ENCODE measurements at places on chromosomes 1 and 21.

GRCh38 chr1:42260376-42261070 lies 74.5 kb downstream of the FOXJ3 start:
- DNase-seq = no peak

DNA sequence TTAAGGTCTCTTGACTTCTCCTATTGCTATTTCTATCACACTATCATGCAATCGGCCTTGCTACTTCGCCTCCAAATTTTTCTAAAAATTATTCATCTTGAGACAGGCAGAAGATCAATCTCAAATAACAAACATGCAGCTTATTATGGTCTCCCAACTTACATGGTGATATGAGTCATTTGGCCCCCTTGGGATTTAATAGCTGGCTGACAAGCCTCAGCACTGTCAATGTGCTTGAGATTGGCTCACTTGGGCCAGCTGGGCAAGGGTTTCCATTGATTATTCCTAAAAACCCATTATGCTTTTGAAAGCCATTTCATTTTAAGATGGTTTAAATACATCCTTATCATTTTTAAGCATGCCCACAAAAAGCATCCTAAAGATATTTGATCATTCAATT lies 224.5 kb upstream of the NFIA start:
- DNase-seq = no peak

DNA sequence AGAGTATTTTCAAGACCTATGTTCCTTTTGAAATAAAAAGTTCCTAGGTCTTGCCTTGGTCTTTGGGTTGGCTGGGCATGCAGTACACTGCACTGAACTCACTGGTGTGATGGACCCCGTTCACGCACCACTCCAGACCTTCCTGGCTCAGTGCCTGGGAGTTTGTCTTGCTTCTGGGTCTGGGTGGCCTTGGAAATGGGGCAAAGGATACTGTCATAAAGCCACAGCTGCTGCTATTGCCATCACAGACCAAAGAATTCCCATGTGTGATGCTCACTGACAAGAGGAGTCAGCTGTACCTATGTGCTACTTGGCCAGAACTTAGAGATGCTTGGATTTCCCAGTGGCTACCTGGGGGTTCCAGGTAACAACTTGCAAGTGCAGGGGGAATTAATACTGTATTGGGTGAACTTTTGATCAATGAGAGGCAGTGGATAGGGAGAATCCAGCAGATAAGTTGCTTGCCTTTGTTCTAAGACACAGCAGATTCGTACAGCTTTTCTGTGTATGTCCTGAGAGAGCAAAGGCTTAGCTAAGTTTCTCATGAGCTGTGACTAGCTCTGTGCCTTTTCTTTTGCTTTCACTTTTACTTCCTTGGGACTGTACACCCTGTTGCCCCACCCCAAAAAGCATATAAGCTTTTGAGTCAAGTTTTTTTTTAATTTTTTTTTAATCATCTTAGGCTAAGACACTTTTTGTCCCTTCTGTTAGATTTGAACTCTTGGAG lies 115.3 kb downstream of the RUNX1 start:
- peak; percentile 49 for DNase-seq

DNA sequence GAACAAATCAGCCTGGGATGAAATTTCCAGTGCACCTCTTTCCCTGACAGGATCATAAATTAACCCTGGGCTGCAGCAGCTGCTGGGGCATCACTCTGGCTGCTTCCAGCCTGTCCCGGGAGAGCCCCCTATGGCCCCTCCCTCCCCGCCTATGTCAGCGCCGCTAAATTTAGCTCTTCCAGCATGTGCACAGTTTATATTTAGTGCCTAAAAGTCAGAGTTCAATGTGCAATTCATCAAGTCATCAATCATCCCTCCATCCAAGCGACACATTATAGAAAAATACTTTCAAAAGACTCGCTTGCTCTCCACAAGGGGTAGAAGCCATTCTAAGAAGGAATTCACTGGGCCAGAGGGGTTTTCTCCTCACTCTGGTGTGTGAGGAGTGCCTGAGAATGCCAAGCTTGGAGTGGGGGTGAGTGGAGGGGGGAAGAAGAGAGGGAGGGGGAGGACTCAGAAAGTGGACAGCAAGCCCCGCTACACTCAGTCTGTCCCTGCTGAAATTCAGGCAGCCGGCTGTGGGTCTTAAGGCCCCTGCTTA lies 37.4 kb downstream of the XCL1 start:
- DNase-seq = no peak

DNA sequence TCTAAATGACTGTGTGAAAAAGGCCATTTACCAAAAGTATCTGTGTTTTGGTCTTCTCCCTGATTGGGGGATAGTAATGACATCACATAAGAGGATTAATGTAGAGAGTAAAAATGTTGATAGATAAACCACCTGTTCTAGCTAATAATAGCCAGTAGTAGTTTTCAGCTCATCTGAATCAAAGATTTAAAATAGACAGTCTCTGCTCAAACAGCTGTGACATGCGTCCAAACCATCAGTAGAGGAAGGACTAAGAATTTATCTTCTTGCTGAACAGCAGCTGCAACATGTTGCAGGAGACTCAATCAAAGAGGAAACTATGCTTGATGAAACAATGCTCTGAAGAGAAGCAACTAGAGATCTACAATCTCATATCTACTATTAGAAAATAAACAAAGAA lies 21.4 kb downstream of the TMPRSS15 start:
- no peak for DNase-seq

- no peak for DNase-seq
These were observed 60.2 kb downstream of the TOMM20 start for GRCh38 chr1:235068158-235069121.

GRCh38 chr1:40794974-40795715 lies 11.6 kb downstream of the KCNQ4 start:
- peak; percentile 70 for DNase-seq

GRCh38 chr1:150981805-150982712 lies at the start of gene ANXA9:
ANXA9 (plus strand) TSS chr1:150982292; CDS start chr1:150983106, 814 bp downstream.
- DNase-seq = peak; percentile 28

DNA sequence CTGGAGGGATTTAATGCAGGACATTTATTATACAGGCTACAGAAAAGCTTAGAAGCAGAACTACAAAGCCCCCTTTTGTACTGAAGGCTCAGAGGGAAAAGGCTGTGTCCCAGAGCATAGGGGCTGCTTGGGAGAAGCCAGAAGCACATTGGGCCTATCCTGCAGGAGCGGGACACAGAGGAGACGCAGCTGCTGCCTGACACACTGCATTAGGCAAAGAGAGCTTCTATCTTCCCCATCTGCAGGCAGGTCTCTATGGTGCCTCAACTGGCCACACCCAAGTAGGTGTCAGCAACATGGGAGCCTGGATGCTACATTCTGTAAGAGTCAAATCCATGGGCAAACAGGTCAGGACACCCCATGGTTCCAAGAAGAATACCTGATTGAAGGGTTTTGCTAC lies 595.9 kb downstream of the AJAP1 start:
- no peak for DNase-seq

- DNase-seq = peak; percentile 83
These were observed 1.0 kb downstream of the TP53BP2 start for GRCh38 chr1:223844787-223845036.

DNA sequence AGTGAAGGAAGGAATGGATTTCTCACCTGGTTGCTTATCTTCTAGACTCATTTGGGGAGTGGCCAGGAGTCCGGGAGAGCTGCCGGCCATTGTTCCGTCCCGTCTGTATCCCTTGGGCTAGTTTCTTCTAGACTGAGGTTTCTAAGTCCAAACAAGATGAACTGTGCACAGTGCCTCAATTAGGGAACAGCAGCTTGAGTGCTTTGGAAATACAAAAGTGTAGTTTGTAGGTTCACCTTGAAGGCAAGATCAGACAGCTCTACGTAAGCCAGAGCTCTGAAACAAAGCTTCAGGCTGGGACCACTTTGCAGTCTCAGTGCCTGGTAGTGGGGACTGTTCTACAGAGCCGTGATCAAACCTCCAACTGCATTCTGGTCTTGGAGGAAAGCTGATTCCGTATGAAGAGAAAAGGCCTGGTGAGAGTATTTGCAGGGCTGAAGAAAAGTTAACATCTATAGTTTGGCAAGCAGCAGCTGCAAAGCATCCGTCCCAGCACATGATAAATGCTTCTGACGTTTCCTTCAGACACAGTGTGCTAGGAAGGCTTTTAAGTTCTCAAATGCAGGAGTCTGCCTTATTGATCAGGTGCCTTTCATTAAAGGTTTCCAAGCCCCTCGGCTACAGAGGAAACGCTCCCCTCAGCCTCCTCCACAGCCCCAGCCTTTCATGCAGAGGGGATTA lies 432.8 kb downstream of the KIF26B start:
- no peak for DNase-seq

GRCh38 chr1:88321706-88322105 lies 362.4 kb upstream of the PKN2 start:
- no peak for DNase-seq

DNA sequence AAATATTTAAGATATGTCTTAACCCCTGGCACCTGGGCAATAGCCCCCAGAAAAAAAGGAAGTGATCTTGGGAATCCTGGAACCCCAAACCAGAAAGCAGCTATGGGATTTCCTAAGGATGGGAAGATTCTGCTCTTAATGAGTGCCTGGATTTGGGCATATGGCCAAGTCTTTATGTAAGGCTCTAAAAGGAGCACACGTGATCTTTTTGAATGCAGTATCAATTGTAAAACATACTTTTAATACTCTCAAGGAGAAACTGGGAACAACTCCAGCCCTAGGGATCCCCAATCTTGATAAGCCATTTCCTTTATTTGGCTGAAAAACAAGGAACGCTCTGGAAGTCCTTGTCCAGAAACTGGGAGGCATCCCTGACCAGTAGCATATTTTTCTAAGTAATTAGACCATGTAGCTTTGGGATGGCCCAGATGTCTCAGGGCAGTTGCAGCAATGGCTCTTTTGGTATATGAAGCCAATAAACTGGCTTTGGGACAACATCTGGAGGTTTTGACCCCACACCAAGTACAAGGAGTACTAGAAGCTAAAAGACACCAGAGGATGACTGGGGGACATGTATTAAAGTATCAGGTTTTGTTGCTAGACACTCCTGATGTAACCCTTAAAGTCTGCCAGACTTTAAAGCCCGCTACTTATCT lies 80.9 kb upstream of the KIAA0040 start:
- no peak for DNase-seq

GRCh38 chr1:227032396-227032795 lies 92.3 kb downstream of the COQ8A start:
- no peak for DNase-seq

GRCh38 chr1:185627171-185627570 lies 107.0 kb upstream of the HMCN1 start:
- no peak for DNase-seq

GRCh38 chr1:47532921-47533792 lies 95.3 kb downstream of the FOXD2 start:
- DNase-seq = peak; percentile 35

DNA sequence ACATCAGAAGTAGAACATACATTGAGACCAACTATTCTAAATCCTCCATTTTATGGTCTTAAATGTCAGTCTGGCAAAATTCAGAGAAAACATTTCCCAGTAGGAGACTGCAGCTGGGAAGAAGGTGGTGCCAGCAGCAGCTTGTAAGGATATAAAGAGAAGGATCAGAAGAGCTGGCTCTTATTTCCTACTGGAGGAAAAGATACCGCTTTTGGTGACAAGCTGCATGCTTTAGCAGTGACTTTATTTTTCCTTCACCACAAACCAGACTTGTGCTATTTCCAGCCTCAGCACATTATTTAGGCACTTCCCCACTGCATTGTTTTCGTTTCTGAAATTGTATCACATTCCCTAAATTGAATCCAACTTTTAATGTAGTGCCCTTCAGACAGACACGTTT lies 28.4 kb downstream of the RNF11 start:
- DNase-seq = no peak

DNA sequence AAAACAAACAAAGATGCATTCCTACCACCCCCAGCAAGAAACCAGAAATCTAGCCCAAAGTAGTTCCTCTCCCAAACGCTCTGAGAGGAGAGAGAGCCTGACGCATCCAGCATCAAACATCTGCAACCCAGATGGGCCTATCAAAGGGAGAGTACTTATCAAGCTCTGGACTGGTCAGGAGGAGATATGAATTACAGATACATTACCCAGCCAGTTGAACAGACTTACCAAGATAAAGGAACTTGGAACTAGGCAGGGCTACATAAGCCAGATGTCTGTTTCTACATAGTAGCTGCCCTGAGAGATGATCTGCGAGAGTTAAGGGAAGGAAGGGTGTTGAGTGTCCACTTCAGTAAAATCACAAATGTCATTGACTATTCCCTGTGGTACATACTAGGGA lies 138.4 kb downstream of the PAPPA2 start:
- no peak for DNase-seq

DNA sequence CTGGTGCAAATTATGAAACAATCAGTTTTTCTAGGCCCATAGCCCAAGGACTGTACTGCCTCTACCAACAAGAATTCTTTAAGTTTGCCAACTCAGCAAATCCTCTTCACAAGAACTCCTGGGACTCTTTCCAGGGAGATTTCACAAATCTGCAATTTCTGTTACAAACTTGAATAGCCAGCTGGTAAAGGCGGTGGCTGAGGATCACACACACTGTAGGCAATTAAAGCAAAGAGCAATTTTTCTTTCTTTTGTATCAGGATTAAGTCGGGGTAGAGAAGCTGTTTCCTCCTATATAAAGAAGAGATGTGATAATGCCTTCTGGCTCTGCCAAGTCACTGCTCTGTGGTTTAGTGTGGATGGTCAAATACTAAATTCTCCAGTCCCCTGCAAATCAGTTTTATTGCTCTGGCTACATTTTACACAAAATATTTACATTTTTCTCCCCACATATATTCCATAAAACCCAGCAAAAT lies 1.7 kb downstream of the ALDH9A1 start:
- DNase-seq = no peak

DNA sequence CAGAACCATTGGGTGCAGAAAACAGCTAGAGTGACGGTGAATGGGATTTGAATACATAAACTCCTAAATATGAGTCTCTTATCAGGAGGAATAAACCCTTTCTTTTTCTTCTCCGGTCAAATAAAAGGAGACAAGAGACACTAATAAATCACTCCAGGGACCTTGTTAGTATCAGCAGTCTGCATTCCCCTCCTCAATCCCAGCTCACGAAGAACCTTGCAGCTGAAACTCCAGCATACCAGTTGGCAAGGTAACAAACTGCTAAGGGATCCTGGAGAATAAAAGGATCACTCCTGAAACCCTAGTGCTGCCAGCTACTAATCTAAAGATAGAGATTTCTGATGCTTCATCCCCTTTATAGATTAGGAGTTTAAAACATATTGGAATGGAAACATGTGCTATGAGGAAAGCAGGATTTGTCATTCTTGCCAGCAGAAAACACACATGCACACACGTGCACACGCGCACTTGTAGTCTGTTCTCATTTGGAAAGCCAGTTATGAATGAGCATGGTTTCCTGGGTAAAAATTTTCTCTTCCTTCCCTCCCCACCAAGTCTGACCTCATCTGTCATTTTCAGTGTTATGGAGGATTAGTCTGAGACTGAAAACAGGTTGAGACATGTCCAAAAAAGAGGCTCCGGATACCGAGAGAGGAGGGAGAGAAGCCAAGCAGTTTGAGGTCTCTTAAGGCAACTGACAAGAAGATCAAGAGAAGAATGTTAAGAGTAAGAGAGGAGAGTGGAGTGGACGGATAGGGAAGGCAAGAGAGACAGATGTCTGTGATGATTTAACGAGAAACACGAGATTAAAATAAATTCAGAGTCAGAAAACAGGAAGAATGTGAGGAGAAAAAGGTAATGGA lies 10.9 kb downstream of the IER5 start:
- peak; percentile 69 for DNase-seq
